Endodermal cell (in vitro differentiated cells): ENCODE measurements at places on chromosomes 13 and 19. TPM values are rescaled to one million over a fixed set of nuclear protein-coding genes. Genes with fewer than 3 reads are reported as not detected.
A peak's percentile ranks its signal among the peaks of the same experiment; 100 is the strongest.

CCDC194 gene
- 2.6 to 3.4 TPM (median 3.1 TPM) in 3 replicates for total RNA-seq

RETN gene
- total RNA-seq = not detected in 2 replicates

GRCh38 chr13:29573190-29573589 lies 22.3 kb downstream of the SLC7A1 start:
- peak; percentile 39 for DNase-seq

- no peak for DNase-seq
Measured at GRCh38 chr19:24069905-24070657, 16.9 kb upstream of the ZNF254 start.

DNA sequence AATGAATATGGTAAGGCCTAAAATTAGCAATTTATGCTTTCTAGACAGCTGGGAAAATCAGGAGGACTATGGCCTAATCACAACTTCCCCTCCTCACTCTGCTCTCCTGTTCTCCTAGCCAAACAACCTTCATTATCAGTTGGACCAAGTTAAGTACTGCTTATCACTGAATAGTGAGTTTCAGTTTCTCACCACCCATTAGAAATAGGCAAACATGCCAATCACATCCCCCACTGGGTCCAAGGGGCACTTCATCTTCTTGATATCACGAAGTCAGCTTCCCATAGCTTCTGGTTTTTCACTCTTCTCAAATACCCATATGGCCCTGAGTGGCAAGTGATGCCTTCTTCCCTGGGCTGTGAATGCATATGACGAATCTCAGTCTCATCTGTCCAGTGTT lies 689.6 kb downstream of the SLITRK5 start:
- DNase-seq = no peak

SKA3 gene
- 24.1 and 27.0 TPM in 2 replicates for total RNA-seq

DNA sequence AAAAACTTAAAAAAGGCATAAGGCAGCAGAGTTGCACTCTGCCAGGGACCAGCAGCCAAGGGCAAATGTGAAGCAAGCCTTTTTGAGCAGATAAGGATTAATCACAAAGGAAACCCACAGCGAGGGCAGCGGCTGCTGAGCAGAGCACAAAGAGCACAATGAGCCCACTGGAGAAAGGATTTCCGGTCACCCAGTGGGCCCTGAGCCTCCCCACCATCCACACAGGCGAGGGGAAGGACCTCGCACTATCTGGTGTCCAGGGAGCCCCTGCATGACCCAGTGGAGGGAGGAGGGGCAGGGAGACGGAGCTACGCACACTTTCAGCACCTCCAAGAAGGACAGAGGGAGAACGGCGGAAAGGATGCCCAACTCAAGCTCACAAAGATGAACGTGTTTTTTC lies 40.0 kb downstream of the COL4A1 start:
- DNase-seq = peak; percentile 69

GRCh38 chr19:50759886-50760285 lies 10.4 kb upstream of the GPR32 start:
- no peak for DNase-seq

CYP2F1 gene
- not detected in 2 replicates for total RNA-seq

- DNase-seq = no peak
Measured at GRCh38 chr19:31126236-31126635, 223.0 kb downstream of the TSHZ3 start.

DNA sequence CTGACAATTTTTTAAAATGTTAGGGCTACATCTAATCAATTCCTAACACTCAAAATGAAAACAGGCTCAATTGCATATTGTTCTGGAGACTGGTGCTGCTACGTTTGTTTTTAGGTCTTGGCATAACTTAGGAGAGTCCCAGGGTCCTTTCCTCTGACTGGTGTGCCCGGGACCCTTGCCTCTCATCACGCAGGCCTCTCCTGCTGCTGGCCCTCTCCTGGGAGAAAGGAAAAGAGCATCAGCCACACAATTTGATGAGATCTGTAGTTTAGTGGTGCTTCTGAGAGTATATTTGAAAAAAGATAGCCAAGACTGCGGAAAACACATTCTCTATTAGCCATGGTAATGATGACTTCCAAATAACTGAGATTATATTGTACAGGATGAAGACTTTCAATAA lies 380.0 kb downstream of the KLF12 start:
- no peak for DNase-seq

DNA sequence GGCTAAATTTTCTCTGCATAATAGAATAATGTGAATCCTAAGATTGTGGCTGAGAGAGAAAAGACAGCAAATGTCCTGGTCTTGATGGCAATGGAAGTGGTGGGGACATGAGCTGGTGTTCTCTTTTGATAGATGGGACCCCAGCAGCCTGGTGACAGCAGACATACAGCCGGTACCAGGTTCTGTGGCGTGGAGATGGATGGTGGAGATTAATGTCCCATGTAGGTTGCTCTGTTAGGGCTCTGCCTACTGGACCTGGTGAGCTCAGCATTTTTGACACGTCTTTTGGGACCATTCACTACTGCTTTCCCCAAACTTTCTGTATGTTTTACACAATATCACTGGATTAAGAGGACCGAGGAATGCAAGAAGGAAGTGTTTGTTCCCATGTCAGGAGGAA lies 8.2 kb upstream of the SIGLEC14 start:
- DNase-seq = no peak

GRCh38 chr13:98460516-98460915 lies 116.4 kb downstream of the STK24 start:
- no peak for DNase-seq

DNA sequence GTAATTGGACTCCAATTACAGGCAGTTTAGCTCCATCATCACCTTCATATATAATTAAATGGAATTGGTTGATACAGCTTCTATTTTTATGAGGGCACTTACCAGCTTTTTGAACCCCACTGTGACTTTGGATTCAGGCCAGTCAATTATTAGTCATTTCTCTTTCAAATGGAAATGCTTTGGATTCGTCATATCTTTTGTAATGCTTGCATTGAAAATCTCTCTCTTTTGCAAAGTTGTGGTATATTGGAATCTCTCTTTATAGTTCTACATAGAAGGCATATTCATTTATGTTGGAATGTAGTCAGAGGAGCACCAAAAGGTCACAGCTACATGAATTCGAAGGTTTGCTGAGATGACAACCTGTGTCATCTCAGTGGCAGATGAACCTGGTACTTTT lies 1074.3 kb upstream of the SLC10A2 start:
- no peak for DNase-seq

CEACAM16 gene
- not detected in 3 replicates for total RNA-seq

- DNase-seq = no peak
Measured at GRCh38 chr13:59793107-59793506, 370.6 kb downstream of the DIAPH3 start.

GZMM gene
- not detected in 2 replicates for total RNA-seq

PEAK3 gene
- not detected in 2 replicates for total RNA-seq

- DNase-seq = no peak
Measured at GRCh38 chr13:59446391-59446790, 717.3 kb downstream of the DIAPH3 start.

GRCh38 chr19:3899531-3900294 lies 19.2 kb downstream of the ATCAY start:
- DNase-seq = no peak

FCER2 gene
- total RNA-seq = not detected in 2 replicates

C1QTNF9B gene
- total RNA-seq = not detected in 2 replicates

- DNase-seq = no peak
Measured at GRCh38 chr19:21023901-21024300, 3.4 kb downstream of the ZNF430 start.

DNA sequence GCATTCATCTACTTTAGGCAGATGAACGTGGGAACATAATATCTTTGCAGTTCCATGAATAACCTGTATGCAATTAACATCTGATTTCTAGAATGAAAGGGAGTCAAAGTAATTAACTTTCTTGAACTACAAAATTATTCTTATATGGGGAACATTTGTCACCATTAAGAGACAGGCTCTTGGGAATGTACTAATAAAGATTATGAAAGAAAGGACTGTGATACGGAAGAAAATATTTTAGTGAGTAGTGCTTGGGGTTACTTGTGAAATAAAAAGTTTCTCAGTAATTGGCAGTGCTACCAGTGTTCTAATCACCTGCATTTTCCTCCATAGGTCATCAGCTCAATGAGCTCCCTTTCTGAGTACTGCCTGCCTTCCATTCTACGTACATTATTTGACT lies 85.4 kb downstream of the FRY start:
- DNase-seq = no peak

- no peak for DNase-seq
Measured at GRCh38 chr13:51262501-51263211, 40.5 kb downstream of the FAM124A start.

GRCh38 chr13:29131881-29132668 lies 311.9 kb downstream of the MTUS2 start:
- no peak for DNase-seq

GRCh38 chr13:31530922-31531321 lies 208.4 kb upstream of the RXFP2 start:
- no peak for DNase-seq

DNA sequence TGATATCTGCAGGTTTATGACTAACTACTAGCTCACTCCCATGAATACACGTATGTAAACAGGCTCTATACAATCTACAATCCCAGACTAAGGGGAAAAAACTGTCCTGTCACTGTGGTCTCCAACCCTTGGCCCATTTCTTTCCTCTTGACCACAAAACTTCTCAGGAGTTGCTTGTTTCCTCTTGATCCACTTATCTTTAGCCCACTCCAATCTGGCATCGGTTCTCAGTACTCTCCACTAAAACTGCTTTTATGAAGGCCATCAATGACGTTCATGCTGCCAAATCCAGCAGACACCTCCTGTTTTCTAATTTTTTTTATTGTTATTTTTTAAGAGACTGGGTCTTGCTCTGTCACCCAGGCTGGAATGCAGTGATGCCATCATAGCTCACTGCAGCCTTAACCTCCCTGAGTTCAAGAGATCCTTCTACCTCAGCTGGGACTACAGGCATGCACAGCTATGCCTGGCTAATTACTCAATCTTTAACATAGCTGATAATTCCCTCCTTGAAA lies 31.9 kb upstream of the USPL1 start:
- DNase-seq = no peak

- DNase-seq = no peak
Measured at GRCh38 chr13:30292325-30292724, 15.0 kb downstream of the KATNAL1 start.

DNA sequence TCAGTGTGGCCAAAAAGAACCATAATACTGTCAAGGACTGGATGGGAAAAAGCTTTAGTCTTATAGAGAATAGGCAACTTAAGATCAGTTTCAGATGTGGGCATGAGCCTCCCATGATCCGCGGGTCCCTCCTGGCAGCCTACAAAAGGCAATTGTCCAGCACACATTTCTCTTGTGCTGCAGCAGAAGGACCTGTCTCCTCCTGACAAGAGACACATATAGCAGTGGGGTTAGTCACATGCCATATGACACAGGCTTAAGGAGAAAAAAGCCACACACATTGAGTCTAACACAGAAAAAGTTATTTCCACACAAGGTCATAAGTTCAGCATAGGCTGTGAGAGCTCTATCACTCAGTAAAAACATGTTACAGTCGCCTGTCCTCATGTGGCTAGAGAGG lies 1378.7 kb upstream of the PRR20A start:
- DNase-seq = no peak

TNFSF9 gene
- 2.7 to 7.4 TPM (median 3.9 TPM) in 3 replicates for total RNA-seq

DNA sequence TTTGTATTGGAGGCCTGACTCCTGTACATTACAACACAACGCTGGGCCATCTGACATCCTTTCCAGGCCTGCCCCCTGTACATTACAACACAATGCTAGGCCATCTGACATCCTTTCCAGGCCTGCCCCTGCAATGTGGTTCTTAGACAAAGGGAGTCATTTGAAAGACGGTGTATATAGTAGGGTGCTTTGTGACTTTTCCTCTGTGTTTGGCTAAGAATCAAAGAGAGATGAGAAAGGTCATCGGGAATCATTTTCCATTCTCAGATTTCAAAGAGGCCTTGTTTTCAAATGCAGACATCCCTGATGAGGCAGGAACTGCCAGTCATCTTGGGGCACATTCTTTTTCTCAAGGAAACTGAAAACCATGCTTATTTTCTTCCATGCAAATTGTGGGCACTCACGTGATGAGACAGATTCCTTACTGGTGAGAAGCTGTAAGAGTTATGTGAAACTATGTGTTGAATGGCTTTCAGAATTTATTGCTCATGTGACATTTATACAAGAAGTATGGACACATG lies 551.6 kb downstream of the MYO16 start:
- DNase-seq = no peak

SERPINE3 gene
- total RNA-seq = 0.59 to 0.89 TPM (median 0.86 TPM) in 3 replicates

SYNE4 gene
- 17.1 and 17.9 TPM in 2 replicates for total RNA-seq

ZNF649 gene
- total RNA-seq = 42.8 to 64.4 TPM (median 61.0 TPM) in 3 replicates

ZNF43 gene
- 45.1 to 72.7 TPM (median 69.6 TPM) in 3 replicates for total RNA-seq

GRCh38 chr19:50818859-50819472 lies 4.6 kb downstream of the KLK1 start:
- peak; percentile 51 for DNase-seq

OR7D2 gene
- total RNA-seq = 0.40 and 0.41 TPM in 2 replicates

GRCh38 chr19:45769821-45770191 lies 754 bp upstream of the SIX5 start:
- DNase-seq = no peak

DNA sequence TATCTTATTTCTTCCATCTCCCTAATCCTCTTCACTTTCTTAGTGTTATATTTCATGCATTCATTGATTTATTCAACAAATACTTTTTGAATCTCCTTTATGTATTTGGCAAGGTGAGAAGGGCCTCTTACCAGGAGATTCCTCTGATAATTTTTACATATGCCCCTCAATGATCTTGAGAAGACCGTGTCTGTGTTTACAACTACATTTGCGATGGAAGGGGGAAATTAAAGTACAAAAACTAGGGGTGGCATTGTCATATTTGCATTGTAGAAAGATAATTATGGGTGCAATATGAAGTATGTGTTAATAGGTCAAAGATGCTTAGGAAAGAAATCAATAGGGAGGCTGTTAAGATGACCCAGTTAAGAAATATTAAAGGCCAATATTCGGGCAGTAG lies 1108.4 kb upstream of the MIR17HG start:
- no peak for DNase-seq

DNA sequence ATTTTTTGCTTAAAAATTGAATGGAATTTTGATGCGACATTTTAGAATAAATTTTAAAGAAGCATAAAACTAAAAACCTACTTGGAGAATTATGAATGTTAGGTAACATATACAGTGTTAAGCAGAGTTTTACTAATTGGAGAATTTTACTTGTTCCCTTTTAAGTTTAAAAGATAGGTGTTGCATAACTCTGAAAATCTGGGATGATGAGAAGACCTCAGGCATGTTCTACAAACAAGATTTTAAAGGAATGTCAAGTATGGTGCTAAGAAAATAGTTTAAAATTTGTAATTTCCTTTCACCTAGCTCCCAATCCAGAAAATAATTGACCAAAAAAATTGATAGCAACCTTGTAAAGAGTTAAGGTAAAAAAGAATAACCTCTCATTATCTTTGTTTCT lies 135.8 kb downstream of the RFC3 start:
- DNase-seq = no peak

FUT3 gene
- total RNA-seq = 0.34 TPM in 1 of 2 replicates, not detected in the other

SF3A2 gene
- total RNA-seq = 130 to 152 TPM (median 132 TPM) in 3 replicates

DNA sequence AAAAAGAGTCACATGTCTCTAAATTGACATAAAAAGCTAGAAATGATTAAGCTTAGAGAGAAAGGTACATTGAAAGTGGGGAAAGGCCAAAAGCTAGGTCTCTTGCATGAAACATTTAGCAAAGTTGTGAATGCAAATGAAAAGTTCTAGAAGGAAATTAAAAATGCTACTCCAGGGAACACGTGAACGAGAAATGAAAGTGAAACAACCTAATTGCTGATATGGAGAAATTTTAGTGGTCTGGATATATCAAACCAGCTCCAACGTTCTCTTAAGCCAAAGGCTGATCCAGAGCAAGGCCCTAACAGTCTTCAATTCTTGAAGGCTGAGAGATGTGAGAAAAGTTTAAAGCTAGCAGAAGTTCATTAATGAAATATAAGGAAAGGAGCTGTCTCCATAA lies 419.8 kb downstream of the SLITRK6 start:
- DNase-seq = no peak
